Esophagus squamous epithelium (tissue), 5 donors: ENCODE measurements at places on chromosomes 1 and 21.

DNA sequence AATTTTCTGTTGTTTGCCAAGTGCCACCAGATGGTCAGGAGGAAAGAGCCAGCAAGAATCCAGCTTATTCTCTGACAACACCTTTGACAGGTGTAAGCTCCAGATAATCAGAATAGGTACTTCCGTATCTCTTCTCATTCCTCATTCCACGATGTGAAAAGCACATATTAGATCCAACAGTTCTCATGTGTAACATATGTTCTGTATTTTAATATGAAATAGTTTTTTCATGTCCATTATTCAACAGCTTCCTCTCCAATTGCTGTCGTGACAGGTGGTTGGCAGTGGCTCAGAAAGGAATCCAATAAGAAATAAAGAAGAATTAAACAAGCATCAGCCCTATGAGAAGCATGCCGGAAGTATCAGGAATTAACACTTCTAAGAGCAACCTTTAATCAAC lies 1624.7 kb downstream of the MRPL39 start:
- DNase-seq = no peak

GRCh38 chr1:2312515-2313301 lies 78.6 kb downstream of the MORN1 start:
- no peak for DNase-seq

GRCh38 chr1:152645146-152645545 lies 18.0 kb upstream of the LCE2D start:
- DNase-seq = no peak

DNA sequence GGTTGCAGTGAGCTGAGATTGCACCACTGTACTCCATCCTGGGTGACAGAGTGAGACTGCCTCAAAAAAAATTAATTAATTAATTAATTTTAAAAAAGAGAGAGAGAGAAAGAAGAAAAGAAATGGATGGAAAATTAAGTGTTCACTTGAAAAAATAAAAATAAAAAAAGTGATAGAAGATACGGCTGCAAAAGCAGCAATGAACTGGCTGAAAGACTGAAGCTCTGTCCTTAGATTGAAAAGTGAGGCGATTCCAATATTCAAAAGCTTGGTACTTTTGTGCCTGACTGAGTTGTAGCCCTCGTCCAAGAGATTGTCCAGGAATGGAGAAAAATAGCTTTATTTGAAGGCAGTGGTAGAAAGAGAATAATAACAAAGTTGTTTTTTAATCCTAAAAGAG lies 154.6 kb downstream of the ADSS2 start:
- DNase-seq = no peak

- no peak for DNase-seq
Observed at GRCh38 chr1:161737625-161738024, 12.0 kb upstream of the DUSP12 start.

- no peak for DNase-seq
Observed at GRCh38 chr1:155970531-155971167, 7.7 kb downstream of the ARHGEF2 start.

GRCh38 chr1:114109981-114110380 lies 43.7 kb downstream of the SYT6 start:
- DNase-seq = no peak

- DNase-seq = no peak
Observed at GRCh38 chr1:116474921-116475849, 95.6 kb downstream of the CD58 start.

DNA sequence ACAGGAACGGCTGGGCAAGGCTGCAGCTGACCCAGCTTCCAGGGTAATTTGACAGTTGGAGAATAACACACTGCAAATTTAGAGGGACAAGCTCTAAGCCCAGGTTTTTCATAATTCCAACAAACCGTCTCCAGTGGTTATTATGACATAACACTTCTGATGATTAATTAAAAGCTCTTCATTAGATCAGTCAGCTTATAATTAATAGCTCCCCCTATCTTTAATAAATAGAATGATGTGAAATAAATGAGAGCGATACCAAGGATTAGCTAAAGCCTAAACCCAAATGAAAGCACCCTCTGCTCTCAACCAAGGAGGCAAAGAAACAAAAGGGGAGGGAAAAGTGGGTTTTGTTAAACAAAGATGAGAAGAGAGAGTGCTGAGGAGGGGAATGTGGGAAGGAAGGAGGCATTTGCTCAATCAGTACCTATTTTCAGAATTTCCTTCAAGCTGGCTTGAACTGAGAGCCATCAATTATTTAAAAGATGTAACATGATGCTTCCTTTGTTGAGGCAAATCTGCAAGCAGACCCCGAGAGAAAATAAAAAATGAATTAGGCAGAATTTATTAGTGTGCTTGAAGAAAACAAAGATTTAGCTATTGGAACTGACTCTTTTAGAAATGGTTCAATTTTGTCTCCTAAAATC lies 221.8 kb upstream of the ESRRG start:
- no peak for DNase-seq

GRCh38 chr1:18876210-18876609 lies 16.8 kb upstream of the TAS1R2 start:
- no peak for DNase-seq

- DNase-seq = no peak
Observed at GRCh38 chr1:94646141-94646643, 104.6 kb upstream of the F3 start.

- no peak for DNase-seq
Observed at GRCh38 chr1:178752891-178753290, 27.8 kb downstream of the RALGPS2 start.

DNA sequence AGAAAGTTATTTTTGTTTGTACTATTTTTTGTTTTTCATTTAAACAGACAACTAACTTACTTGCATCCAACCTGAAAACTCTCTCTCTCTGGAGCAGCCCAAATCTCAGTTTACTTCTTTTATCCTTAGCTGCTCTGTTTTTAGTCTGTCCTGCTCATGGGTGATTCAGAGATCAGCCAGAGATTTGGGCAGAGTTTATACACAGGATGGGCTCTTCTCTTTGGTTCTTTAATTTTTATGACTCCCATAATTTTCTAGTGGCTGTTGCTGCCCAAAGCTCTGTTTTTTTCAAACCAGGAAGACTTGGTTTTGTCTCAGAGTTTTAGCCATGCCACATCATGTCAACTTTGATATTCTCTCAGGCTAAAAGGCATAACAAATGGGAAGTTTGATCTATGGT lies 86.8 kb upstream of the CD55 start:
- DNase-seq = no peak

- DNase-seq = peak; percentile 3
Observed at GRCh38 chr1:178031856-178032320, 62.0 kb upstream of the RASAL2 start.

- no peak for DNase-seq
Observed at GRCh38 chr1:100107696-100108095, 25.0 kb downstream of the SASS6 start.

GRCh38 chr1:210315529-210315928 lies 13.2 kb upstream of the HHAT start:
- no peak for DNase-seq

- DNase-seq = no peak
Observed at GRCh38 chr1:65253800-65254319, 55.5 kb upstream of the DNAJC6 start.

- DNase-seq = no peak
Observed at GRCh38 chr1:185338719-185339622, 21.9 kb upstream of the IVNS1ABP start.

DNA sequence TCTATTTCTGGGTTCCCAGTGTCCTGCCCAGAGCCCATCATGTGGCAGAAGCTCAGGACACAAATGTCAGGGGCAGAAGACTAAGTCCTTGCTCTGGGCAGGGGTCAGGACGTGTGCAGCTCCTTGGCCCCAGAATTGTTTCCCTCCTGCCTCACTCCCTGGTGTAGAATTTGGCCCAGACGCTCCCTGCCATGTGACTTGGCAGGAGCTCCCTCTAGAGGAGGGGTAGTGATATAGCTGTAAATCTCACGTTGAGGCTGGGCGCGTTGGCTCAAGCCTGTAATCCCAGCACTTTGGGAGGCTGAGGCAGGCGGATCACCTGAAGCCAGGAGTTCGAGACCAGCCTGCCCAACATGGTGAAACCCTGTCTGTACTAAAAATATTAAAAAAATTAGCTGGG lies 91.2 kb downstream of the UBIAD1 start:
- DNase-seq = no peak

GRCh38 chr1:5847013-5847659 lies 145.1 kb downstream of the NPHP4 start:
- DNase-seq = no peak

DNA sequence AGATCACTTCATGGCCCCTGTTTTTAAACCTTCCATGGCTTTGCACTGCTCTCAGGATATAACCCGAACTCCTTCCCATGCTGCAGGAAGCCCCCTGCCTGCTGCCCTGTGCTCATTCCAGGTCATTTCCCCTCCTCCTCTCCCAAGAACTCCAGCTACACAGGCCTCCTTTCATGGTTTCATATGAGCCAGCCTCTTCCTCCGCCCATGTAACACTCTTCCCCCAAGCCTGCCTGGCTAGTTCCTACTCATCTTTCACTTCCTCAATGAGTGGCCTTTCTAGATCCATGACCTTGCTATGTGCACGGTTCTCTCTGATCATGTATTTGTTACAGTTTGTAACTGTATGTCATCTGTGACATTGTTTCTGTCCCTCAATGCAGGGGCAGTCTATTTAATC lies 3.1 kb upstream of the NCF2 start:
- DNase-seq = no peak

DNA sequence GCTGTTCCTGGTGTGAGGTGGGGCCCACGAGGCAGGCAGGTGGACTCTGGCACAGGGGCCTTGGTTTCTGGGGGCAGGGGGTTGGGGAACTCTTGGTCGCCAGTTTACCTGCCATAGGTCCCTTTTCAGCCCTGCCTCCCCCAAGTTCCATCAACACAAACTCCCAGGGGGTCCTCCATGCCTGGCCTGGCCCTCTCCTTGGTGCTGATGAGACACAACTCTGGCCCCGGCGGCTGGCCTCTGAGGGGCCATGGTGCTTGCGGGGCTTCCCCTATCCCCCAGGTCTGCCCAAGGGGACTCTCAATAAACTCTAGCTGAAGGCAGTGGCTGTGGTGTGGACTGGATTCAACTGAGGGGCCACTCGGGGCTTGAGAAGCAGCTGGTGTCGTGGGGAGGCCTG lies 16.0 kb downstream of the HTR6 start:
- no peak for DNase-seq

DNA sequence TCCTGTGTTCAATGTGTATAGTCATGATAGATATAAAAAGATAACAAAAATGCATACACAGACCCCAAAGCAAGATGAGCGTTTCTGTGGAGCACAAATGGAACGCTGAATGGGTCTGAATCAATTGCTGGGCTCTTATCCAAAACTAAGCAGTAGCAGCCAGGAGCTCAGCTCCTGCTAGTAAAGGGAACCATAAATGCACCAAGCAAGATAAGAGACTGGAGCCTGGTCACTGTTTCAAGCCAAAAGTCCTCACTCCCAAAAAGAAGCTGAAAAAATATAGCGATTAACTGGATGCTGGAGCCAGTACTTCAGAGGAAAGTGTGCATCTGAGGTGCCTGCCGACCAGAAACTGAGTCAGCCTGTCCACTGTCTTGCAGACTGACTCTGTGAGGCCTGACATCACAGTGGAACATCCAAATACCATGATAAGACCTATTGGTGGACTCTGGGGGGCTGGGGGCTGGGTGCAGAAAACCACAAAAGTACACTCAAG lies 68.9 kb downstream of the LRRC8C start:
- no peak for DNase-seq

GRCh38 chr1:160705742-160706141 lies 5.9 kb downstream of the CD48 start:
- no peak for DNase-seq
